AG08396 (cell line): ENCODE measurements at places on chromosomes 7 and 10.
A peak's percentile ranks its signal among the peaks of the same experiment; 100 is the strongest.

DNA sequence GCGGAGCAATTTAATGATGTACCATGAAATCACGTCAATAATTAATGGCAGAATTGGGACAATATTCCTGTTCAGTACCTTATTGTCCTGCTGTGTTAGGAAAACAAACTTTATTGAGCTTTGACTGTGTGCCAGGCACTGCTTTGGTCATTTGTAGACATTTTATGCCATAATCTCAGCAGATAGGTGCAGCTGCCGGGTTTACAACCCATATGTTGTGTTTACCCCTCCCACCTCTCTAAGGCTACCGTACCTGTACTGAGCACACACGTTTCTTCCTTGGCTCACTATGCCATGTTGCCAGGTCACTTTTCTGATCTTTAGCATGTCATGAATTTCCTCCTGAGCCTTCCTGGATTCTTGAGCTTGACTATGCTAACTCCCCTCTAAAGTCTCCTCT is 422.2 kb downstream of the PHTF2 start:
- no peak for DNase-seq

DNA sequence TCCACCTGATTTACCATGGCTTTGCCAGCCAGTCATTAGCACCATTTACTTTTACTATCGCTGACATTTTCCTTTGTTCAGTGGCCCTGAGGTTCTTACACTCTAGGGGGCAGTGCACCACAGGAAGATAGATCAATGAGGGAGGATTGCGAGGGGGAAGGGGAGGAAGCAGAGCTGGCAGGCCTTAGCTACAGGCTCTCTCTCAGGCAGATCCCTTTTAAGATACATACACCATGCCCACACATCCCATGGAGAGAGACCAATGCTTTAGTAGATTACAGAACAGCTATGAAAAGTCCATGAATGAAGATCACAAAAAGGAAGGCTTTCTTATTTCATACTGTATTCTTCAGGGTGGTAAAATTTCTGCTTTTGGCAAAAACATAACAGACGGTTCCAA is 47.4 kb downstream of the DENND11 start:
- peak; percentile 71 for DNase-seq

GRCh38 chr7:74542558-74543117 is 88.9 kb downstream of the GTF2IRD1 start:
- DNase-seq, result no peak

GRCh38 chr7:158166386-158167340 is 421.0 kb downstream of the PTPRN2 start:
- DNase-seq, result no peak

- no peak for DNase-seq
Measured at GRCh38 chr7:41002741-41003610, 699.9 kb downstream of the INHBA start.

- no peak for DNase-seq
Measured at GRCh38 chr10:100934084-100934659, 21.4 kb downstream of the SLF2 start.

- DNase-seq, result no peak
Measured at GRCh38 chr7:102416406-102416805, 17.0 kb upstream of the ORAI2 start.

- DNase-seq, result no peak
Measured at GRCh38 chr7:144818511-144818910, 17.3 kb downstream of the TPK1 start.

DNA sequence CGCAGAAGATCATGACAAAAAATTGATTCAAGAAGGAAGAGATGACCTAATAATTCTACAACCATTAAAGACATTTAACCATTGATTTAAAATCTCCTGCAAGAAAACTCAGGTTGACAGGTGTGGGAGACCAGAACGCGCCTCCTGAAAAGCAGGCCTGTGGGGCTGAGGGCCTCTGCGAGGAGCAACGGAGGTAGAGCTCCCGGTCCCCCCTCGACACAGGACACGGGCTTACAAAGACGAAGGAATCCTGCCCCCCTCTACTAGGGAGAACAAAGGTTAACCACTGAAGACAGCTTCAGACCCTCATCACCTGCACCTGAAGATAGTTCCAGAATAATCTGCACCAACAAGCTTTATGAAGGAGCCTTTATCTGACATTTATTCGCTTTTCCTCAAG is 55.9 kb upstream of the INPP5A start:
- no peak for DNase-seq

DNA sequence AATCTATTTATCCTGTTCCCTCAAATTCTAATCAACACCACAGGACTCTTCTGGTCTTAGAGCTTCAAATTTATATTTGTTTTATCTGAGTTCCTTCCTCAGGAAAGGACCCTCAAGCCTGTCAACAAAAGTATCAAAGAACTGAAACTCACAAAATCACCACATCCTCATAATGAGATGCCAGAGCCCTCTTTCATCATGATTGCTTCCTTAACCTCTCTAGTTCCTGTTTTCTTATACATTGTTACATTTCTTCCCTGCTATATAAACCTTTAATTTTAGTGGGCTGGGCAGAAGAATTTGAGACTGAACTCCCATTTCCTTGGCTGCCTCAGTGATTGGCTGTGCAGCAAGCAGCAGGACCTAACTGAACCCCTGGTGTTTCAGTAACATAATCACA is 189.7 kb downstream of the ZNF248 start:
- DNase-seq, result no peak

DNA sequence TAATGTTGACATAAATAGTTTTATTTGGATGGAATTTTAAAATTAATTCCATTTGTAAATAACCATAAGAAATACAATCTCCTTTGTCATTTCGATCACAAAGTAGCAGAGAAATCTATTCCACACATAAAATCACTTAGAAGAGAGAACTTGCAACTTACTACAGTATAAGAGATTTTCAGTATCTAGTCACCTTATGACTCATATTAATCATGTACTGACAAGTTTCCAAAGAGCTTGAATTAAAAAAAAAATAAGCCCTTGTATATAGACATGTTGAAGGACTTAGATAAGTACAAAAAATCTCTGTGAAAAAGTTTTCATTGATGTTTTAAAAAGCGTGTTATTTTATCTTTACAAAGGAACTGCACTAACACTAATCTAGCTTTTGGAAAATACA is 207.1 kb upstream of the ETV1 start:
- DNase-seq, result no peak

DNA sequence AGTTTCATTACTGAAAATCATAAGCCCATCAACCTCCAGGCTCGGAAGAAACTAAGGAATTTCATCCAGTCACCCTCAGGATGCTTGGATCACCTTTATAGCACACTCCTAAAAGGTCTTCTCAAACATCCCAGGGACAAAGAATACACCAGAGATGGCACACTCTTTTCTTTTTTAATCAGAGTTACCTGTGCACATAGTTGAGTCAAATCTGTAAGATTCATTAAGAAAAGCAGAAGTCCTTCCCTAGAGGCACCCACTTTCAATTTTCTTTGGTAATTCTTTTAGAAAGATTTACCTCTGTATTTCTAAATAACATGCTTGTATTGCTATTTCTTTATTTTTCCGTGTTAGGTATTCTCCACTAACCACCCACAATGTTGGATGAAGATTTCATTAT is 50.6 kb upstream of the IL6 start:
- no peak for DNase-seq

DNA sequence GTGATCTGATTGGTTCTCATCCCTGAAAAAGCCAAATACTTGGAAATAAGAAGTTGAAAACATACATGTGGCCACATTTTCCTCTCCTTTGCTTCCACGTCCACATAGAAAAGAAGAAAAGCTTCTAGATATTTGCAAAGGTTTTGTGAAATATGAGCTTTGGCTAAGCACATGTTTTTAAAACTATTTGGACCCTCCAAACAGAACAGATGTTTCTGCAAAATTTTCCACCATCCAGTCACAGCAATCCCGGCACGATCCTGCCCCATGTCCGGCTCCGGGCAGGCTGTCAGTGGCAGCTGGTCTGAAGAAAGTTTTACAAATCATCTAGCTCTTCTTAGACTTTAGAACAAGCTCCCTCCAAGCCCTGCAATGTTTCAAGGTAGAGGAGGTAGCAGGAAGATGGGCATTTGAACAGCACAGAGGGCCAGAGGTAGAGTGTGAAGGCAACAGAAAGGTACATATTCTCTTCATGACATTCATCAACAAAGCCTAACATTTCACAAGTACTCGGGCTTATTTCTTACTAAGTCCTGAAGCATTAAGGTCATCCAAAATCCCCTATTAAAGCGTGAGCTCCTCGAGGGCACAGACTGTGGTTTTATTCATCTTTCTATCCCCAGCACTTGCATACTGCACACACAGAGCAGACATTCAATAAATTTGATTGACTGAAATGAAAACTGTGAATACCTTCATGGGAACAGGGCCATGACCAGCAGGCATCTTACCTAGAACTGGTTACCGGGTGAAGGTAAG is 110.1 kb downstream of the JAZF1 start:
- DNase-seq, result no peak

GRCh38 chr10:129969184-129969910 is 5.3 kb upstream of the EBF3 start:
- DNase-seq, result no peak

GRCh38 chr10:129865960-129866359 is 98.1 kb downstream of the EBF3 start:
- DNase-seq, result no peak

DNA sequence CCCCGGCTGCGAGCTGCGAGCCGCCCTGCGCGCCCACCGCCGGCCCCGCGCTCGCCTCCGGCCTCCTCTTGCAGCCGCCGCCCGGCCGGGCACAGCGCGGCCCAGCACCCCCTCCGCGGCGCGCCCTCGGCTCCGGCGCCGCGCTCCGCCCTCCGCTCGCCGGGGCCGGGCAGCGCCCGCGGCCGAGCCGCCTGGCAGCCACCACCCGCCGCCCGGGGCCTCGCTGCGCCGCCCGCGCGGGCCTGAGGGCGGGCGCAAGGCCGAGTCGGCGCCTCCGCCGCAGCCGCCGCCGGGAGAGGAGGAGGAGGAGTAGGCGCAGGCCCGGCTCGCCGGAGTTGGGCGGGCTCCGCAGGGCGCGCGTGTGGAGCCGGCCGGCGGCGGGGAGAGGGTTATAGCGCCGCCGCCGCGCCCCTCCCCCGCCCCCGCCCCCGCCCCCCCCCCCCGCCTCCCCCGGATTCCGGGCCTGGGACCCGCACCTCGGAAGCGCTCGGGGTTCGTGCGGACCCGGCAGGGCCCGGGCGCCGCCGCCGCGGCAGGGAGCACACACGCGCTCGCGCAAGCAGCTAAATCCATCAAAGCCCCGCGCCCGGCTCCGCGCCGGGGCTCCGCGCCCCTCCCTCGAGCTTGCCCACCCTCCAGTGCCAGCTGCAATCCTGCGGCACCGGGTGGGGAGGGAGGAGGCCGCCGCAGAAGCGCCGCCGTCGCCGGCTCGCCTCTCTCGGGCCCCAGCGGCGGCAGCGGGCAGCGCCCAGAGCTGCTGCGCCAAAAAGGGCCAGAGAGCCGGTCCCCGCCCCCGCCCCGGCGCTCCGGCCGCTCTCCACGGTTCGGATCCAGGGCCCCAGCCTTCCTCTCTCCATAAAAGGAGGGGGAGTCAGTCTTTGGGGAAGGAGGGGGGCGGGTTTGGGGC is at the start of gene PDGFA:
Gene PDGFA (minus strand): TSS at position 363 of the 907 bp plus-strand sequence. CDS start 845 bp downstream, outside the sequence.
- peak; percentile 84 for DNase-seq

DNA sequence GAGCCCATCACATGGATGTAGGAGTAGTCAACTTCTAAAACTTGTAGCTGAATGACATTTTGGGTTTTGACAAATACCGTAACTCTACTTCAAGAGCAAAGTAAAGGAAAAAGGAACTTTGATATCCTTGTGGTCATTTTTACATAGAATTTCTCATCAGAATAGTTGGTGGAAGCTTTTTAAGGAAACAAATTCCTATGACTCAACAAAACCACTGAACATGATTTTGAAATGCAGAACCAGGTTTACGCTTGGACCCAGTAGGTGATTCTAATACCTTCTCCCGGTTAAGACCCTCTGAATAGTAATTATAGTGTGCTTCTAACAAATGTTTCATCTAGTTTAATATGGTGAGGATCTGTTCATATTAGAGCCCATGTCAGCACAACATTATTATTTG is 307.8 kb downstream of the GPR37 start:
- DNase-seq, result no peak

- DNase-seq, result no peak
Measured at GRCh38 chr7:70316745-70317144, 718.5 kb downstream of the AUTS2 start.

GRCh38 chr10:70592746-70593512 is 9.6 kb downstream of the PRF1 start:
- no peak for DNase-seq

GRCh38 chr7:38367301-38367890 is 94.0 kb upstream of the TARP start:
- no peak for DNase-seq

DNA sequence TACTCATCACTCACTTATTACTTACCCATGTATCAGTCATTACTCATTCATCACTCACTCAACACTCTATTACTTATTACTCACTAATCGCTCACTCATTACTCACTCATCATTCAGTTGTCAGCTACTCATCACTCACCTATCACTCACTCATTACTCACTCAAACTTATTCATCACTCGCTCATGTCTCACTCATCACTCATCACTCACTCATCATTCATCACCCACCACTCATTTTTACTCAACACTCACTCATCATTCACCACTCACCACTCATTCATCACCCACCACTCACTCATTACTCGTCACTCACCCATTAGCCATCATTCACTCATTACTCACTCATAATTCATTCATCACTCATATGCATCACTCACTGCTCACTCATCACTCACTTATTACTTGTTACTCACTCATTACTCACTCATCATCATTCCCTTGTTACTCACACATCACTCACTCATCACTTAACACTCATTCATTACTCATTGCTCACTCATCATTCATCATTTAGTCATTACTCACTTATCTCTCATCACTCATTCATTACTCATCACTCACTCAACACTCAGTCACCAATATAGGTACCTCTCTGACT is 237.9 kb downstream of the ADARB2 start:
- no peak for DNase-seq

DNA sequence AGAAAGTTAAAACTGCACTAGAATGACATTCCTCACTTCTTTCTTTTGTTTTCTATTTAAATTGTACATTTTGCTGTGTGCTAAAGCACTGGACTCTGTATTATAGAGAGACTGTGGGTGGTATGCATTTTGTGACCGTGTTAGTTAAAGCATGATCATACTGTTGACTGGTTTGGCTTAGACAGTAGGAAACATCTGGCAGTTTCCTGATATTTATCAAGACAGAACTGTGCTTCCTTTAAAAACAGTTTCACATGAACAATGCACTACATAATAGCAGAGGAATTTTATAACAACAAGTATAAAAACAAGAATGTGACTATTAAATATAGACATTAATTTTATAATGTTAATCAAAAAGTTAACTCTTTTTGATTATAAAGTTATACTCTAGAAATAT is 23.1 kb downstream of the GNG11 start:
- DNase-seq, result no peak

GRCh38 chr10:52128056-52128683 is 185.9 kb upstream of the DKK1 start:
- no peak for DNase-seq

GRCh38 chr10:86347856-86348255 is 18.7 kb downstream of the GRID1 start:
- DNase-seq, result no peak
